Activated CD8-positive, alpha-beta memory T cell treated with anti-CD3 and anti-CD28 coated beads, Interleukin-2, amount 50 U/mL, for 48 hours (primary cell): ENCODE measurements at places on chromosomes 5 and 9.
A peak's percentile ranks its signal among the peaks of the same experiment; 100 is the strongest.

DNA sequence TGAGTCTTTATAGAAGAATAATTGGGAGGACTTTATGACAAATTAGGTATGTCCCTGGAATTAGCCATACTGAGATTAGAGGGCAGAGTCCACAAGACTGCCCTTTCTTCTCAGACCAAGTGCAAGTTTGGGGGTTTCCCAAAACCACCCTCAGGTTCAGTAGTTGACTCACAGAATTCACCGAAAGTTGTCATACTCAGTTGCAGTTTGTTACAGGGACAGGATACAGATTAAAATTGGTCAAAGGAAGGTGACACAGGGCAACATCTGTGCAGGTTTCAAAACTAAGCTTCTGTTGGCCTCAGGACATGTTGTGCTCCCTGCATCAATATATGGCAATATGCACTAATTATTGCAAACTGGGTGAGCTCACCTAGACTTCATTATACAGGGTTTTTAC lies 3.8 kb downstream of the RANBP17 start:
- no peak for DNase-seq

- DNase-seq: no peak
Observed at GRCh38 chr5:157669701-157670097, 1.6 kb upstream of the C5orf52 start.

DNA sequence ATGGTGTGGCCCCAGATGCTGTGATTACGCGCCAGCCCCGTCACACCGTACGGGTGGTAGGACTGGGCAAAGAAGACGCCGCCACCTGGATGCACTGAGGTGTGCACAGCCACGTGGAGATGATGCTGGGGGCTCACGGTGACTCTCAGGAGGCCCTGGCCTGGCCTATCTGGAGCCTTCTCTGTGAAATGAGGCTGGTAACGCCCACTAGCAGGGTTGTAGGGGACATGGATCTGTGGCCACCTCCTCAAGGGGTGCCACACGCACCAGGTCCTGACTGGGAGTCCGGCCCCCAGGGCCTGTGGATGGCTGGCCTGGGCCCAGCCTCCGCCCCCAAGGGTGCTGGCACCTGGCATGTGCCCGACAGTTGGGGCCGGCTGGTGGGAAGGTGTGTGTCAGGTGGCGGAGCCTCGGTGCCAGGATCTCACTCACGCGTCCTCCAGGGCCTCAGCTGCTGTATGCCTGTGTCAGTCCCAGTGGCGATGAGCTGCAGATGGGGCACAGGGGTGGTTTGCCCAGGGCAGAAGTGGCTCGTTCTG lies 32.4 kb downstream of the NEK6 start:
- DNase-seq: no peak

GRCh38 chr9:38079461-38080031 lies 10.5 kb upstream of the SHB start:
- no peak for DNase-seq

- no peak for DNase-seq
Observed at GRCh38 chr5:16866273-16866672, 69.8 kb downstream of the MYO10 start.

DNA sequence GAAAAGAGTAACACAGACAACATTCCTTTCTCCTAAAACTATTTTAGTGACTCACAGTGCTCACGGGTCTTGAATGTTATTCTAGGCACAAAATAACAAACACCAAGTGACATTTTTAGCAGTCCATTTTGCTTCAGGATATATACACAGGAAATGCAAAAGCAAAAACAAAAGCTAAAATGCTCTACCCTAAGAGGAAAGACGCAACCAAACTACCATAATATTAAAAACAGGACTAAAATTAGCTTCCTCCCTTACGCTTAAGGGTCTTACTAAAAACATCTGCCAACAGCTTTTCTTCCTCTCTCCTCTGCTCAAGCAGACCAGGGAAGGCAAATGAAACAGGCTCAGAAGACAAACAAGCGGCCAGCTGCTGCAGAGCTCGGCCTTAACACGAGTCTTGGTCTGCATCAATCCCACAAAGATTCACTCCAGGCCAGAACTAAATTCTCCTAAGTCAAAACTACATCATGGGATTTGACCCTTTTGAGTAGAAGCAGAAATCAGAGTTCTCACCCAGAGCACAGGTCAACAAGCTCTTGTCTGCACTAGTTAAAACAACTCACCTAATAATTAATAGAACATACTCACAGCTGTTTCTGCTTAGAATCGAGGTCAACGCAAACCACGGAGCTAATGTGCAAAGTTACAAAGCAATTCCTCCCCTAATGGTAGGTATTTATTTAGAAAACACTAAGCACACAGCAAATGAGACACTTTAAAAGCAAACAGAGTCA lies 62.3 kb downstream of the RAPGEF1 start:
- DNase-seq: no peak

GRCh38 chr5:74251141-74252035 lies 389.1 kb downstream of the ENC1 start:
- no peak for DNase-seq

DNA sequence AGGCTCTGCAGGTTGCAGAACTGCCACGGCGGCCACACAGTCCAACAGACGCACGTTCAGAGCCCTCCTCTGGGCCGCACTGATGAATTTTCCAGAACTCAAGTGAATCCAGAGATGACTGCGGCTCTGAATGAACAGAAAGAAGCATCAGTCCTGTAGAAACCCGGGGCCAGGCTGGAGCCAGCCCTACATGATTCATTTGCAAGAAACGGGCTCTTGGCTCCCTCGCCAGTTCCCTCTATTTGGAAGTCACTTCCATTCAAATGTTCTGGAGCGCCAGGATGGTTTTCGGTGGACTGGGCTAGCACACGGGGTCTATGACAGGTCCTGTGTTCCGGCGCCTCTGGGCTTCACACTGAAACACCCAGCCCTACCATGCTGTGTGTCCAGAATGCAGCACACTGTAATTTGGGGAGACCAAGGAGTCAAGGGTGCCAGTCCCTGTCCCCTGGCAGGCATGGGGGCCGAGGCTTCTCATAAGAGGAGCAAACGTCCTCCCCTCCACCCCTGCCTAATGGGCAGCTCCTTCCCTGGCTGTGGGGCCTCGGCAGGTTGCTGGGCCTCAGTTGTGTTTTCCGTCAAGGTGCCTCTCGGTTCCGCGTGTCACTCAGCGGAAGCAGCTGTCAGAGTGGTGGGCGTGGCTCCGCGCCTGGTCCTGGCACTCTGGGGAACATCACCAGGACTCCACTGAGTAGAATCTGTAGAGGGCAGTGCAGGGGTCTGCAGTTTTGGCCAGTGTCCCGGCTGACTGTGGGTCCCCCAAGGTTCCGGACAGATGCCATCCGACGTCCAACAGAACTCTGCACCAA lies 18.1 kb upstream of the COL5A1 start:
- no peak for DNase-seq

- no peak for DNase-seq
Observed at GRCh38 chr9:88258024-88258423, 119.7 kb upstream of the SPATA31C2 start.

GRCh38 chr5:127935398-127935797 lies 148.2 kb upstream of the SLC12A2 start:
- no peak for DNase-seq

- no peak for DNase-seq
Observed at GRCh38 chr5:177378884-177379883, 5.0 kb upstream of the SLC34A1 start.

- no peak for DNase-seq
Observed at GRCh38 chr9:109143881-109144562, 23.0 kb downstream of the FRRS1L start.

- no peak for DNase-seq
Observed at GRCh38 chr5:514673-515072, 9.6 kb downstream of the SLC9A3 start.

DNA sequence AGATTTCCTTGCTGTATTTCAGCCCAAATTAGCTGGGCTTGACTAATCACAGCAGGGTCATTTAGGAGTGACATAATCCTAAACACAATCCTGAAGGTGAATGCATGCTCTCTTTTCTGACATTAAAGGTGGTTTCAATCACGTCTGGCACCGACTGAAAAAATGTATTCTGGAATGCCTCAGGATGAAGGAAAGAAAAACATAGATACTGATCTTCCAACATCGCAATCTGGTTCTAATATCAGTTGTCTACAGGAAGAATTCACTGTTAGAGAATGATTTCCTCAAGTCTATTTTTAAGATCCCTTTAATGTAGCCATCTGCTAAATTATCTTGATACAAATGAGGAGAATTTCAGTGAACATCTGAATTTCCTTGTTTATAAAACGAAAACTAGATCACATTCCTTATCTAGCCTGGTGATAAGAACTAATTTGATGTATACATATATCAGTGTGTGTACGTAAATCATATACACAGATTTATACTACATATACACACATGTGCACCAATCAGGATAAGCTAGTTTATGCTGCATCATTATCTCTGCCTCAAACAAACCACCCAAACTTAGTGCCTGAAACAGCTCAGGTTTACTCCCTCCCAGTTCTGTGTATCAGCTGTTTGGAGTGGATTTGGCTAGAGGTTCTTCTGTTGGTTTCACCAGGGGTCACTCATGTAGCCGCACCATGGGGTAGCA lies 31.3 kb upstream of the TAS2R1 start:
- no peak for DNase-seq

GRCh38 chr9:36855448-36856315 lies 178.4 kb downstream of the PAX5 start:
- DNase-seq: peak; percentile 66

DNA sequence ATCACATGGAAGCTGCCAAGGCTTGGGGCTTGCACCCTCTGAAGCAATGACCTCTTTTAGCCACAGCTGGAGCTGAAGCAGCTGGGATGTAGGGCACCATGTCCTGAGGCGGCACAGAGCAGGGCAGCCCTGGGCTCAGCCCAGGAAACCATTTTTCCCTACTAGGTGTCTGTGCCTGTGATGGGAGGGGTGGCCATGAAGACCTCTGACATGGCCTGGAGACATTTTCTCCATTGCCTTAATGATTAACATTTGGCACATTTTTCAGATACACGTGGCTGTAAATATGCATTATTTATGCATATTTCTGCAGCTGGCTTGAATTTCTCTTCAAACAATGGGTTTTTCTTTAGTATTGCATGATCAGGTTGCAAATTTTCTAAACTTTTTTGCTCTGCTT lies 81.7 kb downstream of the OSMR start:
- no peak for DNase-seq
